ENCODE measurements at places on chromosomes 7 and 10.
A peak's percentile ranks its signal among the peaks of the same experiment; 100 is the strongest.

- DNase-seq: peak; percentile 98
These were observed at the start of gene CCNJ for GRCh38 chr10:96043033-96043892. Gene CCNJ (plus strand): TSS chr10:96043583. CDS start chr10:96044394, 811 bp downstream.

- no peak for DNase-seq
These were observed 29.4 kb downstream of the SFXN4 start for GRCh38 chr10:119136084-119136483.

DNA sequence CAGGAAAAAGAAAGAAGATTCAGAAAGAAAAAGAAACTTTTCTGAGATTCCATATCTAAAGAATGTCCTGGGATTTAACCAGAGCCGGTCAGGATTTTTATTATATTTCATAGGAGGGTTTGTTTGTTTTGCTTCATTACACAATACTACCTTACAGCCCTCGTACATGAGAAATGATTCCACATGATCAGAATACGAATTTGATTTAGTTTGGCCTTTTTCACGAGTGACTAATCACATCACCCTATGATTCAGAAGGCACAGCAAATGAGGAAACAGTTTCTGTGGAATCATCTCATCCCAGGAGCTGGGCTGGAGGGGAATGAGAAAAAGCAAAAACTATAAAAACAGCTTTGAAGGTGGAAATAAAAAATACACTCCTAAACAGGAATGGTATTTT lies 54.7 kb upstream of the VWC2 start:
- no peak for DNase-seq

DNA sequence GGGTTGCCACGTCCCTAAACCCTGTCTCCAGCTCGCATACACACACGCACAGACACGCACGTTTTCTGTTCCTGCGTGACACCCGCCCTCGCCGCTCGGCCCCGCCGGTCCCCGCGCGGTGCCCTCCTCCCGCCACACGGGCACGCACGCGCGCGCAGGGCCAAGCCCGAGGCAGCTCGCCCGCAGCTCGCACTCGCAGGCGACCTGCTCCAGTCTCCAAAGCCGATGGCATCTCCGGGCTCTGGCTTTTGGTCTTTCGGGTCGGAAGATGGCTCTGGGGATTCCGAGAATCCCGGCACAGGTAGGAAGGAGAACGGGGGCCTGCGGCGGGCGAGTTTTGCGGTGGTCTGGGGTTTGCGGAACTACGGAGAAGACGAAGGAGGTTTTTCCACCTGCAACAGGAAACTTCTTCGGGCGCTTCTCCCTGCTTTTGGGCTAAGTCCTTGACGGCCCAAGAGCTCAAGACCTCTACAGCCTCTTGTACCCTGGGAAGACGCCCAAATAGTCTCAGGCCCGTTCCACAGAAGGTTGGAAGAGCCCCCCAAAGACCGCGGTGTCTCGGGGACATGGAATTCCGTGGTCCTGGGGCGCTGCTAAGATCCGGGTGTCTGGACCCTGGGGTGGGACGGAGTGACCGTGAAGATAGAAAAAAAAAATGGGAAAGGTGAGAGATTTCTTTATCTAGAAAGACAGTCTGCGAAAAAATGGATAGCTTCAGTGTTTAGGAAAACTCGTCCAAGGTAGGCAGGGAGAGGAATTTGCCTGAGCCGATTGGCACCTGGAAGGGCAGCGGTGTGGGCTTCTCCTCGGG lies at the start of gene GAD2:
GAD2 (plus strand) TSS at position 190 of the 811 bp plus-strand sequence; CDS start at position 226, 36 bp downstream.
- no peak for DNase-seq

- DNase-seq: no peak
These were observed 54.9 kb downstream of the FAM171A1 start for GRCh38 chr10:15316145-15316544.

DNA sequence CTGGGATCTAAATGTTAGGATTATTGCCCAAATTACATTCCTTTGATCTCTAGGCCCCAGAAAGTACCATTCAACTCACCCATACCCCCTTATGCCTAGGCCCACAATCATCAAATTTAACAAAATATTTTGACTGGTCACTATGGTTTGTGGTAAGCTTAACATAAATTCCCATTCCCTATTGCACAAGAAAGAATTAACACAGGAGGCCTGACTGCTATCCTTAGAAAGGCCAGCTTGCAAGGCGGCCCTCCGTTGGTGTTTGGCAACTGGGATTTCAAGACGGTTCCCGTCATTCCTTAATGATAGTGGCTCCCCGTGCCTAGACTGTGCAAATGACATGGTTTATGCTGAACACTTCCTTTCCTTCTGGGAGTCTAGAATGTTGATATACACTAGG lies 29.6 kb downstream of the ARHGAP21 start:
- DNase-seq: no peak

- no peak for DNase-seq
These were observed 262.2 kb upstream of the NFE2L3 start for GRCh38 chr7:25889765-25890164.

DNA sequence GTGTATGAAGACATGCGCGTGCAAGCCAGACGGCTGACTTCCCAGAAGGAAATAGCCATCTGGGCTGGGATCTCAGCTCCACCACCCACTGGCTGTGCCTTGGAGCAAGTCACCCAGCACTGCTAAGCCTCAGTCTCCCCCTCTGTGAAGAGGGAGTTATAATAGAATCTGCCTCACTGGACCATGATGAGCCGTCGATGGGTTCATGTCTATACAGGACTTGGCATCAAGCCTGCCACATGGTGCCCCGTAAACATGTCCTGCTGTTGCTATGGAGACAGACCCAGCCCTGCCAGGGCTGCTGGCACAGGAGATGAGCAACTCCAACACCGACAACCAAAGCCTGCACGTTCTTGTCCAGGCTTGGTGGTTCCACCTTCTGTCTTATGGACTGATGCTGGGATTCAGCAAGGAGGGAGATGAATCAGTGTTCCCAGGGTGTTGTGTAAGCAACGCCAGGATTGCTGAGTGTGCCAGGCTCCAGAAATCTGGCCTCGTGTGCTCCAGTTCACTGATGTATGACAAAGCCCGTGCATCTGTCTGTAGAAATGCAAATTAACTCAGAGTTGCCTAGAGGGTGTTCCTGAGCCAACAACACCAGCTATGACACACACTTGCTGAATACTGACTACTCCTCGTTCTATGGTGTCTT lies 5.6 kb downstream of the GPR15LG start:
- peak; percentile 98 for DNase-seq

- DNase-seq: no peak
These were observed 354.8 kb upstream of the CELF2 start for GRCh38 chr10:10662716-10663408.

DNA sequence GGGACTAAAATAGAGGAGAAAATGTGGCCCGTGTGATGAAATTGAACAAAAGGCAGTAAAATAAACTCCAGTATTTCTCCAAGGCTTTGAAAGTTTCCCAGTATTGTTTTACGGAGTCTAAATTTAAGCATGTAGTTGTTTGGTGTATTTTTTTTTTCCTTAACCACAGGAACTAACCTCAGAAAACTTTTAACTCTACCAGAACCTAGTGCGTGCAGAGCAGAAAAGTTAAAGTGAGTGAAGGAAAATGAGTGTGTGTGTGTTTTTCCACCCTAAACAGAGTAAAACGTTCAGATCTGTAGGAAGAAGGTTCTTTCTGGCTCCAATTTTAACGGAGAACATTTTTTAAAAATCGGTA lies 812 bp downstream of the PROSER2 start:
- DNase-seq: no peak

GRCh38 chr7:107392830-107393229 lies 77.0 kb upstream of the GPR22 start:
- DNase-seq: no peak

DNA sequence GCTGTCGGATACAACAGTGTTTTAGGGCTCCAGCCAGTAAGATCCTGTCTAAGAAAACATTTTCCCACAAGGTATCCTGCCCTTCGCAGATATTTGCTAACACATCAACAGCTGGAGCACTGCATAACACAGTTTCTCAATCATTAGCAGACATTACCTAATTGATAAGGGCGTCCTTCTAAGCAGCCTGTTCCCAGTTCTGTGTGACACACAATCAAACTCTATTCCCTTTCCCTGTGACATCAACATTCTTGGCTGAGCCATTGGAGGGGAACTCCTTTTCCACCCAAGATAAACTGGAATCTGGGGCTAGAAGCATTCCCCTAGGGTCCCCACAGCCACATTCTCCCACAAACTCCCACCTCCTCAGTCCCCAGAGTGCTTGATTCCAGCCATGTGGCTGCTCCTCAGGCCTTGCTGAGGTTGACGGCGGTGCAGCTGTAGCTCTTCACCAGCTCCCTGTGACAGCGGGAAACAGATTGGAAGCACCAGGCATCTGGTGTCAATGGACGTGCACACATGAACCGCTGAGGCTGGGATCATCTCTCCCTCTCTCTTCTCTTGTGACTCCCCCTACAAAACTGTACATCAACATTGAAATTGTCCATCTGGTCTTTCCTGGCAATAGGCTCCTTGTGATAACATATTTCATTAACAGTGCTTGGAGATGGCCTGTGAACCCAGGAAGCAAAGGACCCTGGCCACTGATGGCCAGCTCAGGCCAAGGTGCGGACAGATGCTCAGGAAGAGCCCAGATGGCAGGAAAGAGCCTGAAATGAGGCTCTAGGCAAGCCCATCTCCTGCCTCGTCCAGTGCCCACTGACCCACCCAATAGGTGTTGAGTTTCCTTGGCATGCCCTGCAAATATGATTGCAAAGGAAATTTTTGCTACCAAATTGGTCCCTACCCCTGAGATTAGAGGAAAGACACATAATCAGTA lies 131.1 kb upstream of the TBX20 start:
- no peak for DNase-seq

DNA sequence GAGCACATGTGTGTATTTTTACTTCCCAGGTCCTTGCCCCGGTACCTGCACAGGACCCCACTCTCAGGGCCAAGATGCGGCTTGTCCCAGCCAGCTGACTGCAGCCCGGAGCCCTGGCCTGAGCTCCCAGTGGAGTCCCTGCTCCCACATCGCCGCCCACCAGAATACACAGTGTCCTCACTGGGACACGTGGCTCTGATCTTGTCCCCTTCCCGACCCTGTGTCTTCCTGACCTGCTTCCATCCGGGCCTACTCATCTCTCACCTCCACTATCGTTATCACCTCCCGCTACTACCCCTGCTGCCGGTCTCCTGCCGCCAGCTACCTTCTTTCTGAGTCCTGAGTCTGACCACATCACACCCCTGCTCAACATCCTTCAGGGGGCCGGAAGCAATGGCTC lies 146.3 kb upstream of the CHST15 start:
- DNase-seq: no peak

GRCh38 chr7:20107582-20107981 lies 109.6 kb downstream of the MACC1 start:
- no peak for DNase-seq

GRCh38 chr10:25725917-25726716 lies 207.9 kb upstream of the MYO3A start:
- peak; percentile 30 for DNase-seq

- no peak for DNase-seq
These were observed 183.4 kb downstream of the ELFN1 start for GRCh38 chr7:1853431-1853985.

DNA sequence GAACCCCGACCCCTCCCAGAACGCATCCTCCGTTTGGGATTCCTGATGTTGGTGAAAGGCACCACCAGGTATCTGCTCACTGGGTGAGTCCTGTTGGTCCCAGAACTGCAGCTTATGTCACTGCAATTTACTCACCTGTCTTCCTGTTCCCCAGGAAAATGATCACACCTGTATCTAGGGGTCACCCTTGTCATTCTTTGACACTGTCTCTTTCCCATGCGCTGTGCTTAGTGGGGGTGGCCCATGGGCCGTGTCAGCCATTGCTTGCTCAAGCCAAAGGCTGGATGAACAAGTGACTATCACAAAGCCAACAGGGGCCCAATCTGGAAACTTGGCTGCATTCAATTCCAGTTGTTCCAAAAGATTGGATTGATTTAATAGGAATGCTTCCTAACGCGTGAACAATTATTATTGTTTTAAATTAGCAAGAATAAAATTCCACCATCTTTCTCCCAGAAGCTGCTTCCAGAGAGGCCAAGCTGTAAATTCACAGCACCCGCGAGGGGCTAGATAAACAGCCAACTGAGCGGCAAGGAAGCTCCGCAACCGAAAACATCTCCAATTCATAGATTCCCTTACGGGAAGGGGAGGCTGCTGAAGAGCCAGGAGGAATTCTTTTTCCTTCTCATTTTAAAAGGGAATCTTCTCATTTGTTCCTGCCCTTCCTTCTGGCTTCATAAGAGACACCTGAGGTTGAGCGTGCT lies 134.8 kb upstream of the ZMIZ1 start:
- DNase-seq: no peak

GRCh38 chr7:151166629-151167196 lies 781 bp downstream of the GBX1 start:
- no peak for DNase-seq

GRCh38 chr10:87546210-87546609 lies 41.5 kb downstream of the MINPP1 start:
- no peak for DNase-seq

DNA sequence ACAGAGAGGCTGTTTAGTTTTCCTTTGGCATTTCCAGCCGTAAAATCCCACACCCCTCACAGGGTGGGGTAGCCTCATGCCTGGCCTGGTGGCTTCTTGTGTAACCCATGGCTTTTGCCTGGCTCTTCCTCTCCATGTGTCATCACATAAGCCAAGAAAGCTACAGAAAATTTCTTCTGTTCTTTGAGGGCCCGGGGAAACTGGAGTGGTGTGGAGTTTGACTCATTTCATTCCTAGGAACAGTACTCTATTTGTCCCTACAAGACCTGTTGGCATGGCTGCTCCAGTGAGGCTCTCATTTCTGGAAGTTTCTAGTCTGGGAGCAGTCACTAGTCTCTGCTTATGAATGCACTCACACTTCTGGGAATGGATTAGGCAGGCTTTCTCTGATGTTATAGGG lies 523.9 kb downstream of the SUGCT start:
- DNase-seq: no peak

- no peak for DNase-seq
These were observed 82.4 kb downstream of the CREM start for GRCh38 chr10:35208949-35209613.

DNA sequence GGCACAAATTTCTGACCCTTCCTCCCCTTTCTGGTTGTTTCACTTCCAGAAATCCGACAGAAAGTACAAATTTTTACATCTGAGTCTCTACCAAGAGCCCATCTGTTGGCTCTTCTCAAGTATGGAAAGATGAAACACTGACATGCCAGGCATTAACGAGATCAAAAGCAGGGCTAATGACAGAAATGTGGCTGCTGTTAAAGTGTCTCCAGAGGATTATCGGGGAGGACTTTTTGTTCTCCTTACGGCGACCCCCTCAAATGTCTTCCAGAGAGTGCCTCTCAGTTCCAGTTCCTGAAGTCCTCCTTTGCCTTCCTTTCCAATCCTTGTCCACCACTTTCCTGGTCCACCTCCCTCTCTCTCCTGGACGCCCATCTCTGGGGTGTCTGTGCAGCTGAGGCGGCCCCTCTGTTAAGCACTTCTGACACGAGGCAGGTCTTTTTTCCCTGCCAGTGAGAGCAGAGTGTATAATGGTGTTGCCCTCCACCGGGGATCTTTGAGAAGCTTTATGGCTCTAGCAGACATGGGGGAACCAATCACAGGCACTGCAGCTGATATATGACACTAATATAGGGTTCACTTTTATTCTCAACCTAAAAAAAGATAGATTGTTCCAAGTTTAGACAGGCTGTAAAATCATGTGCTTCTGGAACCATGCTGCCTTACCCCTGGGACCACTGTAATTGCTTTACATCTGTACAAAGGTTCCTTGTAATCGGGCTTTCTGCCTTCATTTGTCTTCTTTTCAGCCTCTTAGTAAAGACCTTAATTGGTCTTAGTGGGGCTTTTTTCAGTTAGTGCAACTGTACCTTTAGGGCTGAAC lies 757.1 kb downstream of the AUTS2 start:
- DNase-seq: no peak

GRCh38 chr7:98085674-98086073 lies 21.0 kb upstream of the LMTK2 start:
- no peak for DNase-seq

GRCh38 chr10:110946496-110946895 lies 27.1 kb downstream of the SHOC2 start:
- peak; percentile 25 for DNase-seq

Data from RWPE1 (cell line).